ENCODE measurements at places on chromosomes 12 and 14.

DNA sequence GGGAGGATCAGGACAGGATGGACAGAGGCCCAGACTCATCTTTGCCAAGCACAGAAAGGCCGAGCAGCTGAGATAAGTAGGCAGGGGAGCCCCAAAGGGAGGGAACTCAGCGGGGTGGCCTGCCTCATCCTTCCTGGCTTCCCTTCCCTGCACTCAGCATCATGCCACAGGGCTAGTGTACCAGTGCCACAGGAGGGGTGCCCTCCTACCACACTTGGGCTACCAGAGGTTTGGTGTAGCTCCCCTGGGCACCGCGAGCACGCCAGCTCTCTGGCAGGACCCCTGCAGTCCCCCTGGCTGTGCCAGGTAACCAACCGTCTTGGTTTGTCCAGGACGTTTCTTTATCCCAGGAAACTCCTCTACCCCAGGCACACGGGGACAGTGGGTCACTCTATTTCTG lies 123.5 kb downstream of the ESRRB start:
- DNase-seq: no peak

DNA sequence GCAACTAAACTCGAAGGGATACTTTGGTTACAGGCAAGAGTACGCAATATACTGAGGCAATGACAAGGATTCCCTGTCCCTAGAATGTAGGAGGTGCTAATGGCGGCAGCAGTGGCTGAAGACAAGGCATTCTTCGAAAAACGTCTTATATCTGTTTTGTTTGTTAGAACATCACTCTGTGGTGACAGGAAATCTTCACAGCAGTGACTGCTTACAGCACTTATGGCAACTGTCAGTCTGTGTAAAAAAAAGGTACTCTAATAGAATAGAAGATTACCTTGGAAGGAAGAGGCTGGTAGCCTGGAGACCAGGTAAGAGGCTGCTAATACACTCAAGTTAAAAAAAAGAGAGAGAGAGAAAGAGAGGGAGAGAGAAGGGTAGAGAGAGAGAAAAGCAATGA lies 131.7 kb downstream of the ST8SIA1 start:
- DNase-seq: no peak

DNA sequence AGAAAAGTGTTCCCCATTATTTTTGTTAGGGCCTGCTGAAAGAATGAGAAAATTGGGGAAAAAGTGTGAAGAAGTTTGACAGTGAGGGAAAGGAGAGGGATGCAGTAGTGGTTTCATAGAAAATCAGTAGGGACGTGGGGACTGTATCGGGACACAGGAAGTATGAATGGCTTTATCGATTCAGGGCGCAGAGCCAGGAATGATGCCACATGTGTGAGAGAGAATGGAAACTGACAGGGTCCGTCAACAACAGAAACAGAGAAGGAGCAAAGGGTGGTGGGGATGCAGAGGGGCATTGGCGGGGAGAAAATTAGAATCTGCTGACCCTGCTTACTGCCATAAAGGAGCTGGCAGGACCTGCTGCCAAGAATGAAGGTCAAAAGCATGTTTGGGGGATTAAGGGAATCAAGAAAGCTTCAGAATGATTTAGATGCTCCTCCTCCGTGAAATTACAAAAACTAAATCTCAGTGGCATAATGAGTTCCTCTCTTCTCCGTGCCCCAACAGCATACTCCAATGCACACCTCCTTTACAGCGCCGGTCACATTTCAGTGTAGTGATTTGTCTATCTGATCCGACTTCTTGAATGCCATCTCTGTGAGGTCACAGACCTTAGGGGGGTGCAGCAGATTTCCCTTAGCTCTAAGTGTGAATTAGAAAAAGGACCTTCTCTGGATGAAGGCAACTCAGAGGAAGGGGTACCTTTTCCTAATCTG lies 92.6 kb downstream of the EMP1 start:
- DNase-seq: no peak

DNA sequence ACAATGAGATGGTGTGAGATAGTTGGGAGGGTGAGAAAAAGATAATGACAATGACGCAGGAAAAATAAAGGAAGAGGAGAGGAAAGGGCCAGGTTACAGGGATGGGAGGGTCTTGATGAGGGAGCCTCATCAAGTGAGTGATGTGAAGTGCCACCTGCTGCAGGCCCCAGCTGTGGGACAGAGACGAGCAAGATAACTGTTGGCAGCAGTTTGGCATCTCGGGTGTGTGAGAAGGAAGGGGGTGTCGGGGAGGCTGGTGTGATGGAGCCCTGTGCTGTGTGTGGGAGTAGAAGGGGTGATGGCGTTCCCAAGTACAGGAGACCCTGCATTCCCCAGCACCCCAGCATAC lies 11.4 kb upstream of the TAC3 start:
- no peak for DNase-seq

DNA sequence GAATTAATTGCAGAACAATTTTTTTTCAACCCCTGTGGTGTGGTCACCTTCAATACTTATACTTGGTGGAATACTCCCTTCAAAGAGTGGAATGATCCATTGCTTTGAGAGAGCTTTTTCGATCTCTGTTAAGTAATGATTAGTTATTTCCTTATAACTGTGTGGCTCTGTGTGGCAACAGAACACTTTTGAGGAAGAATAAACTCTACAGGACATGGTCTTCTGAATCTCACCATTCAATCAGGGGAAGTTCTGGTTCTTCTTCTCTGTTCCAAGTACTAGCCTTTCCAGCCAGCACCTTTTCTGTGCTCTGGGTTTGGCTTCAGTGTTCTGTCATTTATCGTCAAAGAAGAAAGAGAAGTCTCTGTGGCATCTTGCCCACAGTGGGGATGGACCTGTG lies 369.2 kb downstream of the ZFP36L1 start:
- DNase-seq: peak; percentile 56

- DNase-seq: no peak
These were observed 7.3 kb downstream of the HELB start for GRCh38 chr12:66309606-66310005.

GRCh38 chr12:102797528-102797927 lies 119.5 kb downstream of the PAH start:
- no peak for DNase-seq

- DNase-seq: peak; percentile 65
These were observed 794 bp downstream of the RCOR1 start for GRCh38 chr14:102593061-102593824.

DNA sequence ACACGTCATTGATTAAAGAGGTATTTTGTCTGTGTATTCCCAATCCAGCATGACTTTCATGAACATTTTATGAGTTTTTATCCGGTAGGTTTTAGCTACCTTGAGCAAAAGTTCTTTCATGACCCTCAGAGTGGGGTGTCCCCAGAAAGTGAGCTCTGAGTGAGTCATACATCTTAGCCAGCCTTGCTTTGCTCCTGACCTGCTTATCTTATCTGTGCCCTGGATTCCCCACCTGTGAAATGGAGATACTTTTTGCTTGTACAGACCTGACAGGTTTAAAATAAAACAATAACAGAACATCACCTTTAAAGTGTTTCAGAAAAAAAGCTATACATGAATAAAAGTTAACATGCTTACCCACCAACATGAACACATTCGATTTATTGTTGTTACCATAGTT lies 202.8 kb upstream of the SOX5 start:
- no peak for DNase-seq

DNA sequence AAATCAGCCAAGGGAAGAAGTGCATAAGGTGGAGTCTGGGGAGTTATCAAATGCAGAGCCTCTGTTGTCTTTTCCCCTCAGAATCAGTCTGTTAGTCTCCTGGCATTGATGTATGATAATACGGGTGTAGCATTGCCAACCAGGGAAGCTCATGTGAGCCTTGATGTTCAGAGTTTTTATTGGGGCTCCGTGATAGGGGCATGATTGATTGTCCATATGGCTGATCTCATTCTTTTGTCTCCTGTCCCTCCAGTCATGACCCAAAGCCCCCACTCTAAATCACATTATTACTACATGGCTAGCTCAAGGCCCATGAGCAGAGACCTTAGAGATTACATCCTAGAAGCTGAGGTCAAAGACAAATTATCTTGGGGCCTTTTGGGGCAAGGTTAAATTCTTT lies 140.9 kb downstream of the NUBPL start:
- no peak for DNase-seq

GRCh38 chr12:24864796-24865125 lies 84.1 kb downstream of the BCAT1 start:
- no peak for DNase-seq

- peak; percentile 6 for DNase-seq
These were observed 3.5 kb downstream of the KICS2 start for GRCh38 chr12:64218597-64218996.

DNA sequence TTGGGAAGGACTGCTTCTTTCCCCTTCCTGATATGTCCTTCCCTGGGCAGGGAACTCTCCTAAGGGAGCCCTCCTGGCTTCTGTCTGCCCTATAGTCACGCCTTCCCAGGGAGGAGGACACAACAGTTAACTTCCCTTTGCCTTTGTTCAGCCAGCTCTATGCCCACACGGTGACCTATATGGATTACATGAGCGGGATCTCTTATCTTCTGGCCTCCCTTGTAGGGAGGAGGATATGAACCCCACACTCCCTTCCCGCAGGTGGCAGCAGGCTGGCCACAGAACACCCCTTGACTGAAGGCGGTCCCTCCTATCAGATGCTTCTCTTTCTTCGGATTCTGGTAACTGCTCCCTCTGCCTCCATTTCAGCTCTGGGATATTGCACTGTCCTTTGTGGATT lies 135.6 kb upstream of the MAX start:
- peak; percentile 21 for DNase-seq

- DNase-seq: no peak
These were observed 18.5 kb downstream of the TESC start for GRCh38 chr12:117080661-117081144.

- DNase-seq: peak; percentile 72
These were observed 100.7 kb downstream of the C2CD5 start for GRCh38 chr12:22443379-22444316.

GRCh38 chr12:103456006-103456405 lies 39.8 kb downstream of the C12orf42 start:
- DNase-seq: no peak

- DNase-seq: no peak
These were observed 24.8 kb upstream of the TMEM106C start for GRCh38 chr12:47938594-47938993.

- no peak for DNase-seq
These were observed 221.3 kb downstream of the PIK3C2G start for GRCh38 chr12:18482601-18483120.

DNA sequence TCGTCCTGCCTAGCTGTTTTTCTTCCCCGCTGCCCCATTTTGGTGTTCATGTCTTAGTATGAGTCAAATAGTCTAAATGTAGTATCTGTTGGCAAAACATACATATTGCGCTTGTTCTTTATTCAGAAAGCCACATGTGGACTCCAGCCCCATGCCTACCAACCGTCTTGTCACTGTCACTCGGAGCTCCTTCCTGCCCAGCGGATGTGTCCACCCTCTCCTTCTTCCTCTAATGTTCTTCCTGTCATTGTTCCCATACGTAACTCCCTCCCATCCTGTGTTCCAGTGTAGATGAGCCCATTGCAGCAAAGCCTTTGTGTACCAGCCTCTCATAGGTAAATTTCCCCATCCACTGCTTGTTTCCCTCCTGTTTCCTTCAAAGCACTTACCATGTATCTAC lies 120.5 kb downstream of the TMX1 start:
- no peak for DNase-seq

GRCh38 chr14:47257013-47257412 lies 418.4 kb downstream of the MDGA2 start:
- no peak for DNase-seq

DNA sequence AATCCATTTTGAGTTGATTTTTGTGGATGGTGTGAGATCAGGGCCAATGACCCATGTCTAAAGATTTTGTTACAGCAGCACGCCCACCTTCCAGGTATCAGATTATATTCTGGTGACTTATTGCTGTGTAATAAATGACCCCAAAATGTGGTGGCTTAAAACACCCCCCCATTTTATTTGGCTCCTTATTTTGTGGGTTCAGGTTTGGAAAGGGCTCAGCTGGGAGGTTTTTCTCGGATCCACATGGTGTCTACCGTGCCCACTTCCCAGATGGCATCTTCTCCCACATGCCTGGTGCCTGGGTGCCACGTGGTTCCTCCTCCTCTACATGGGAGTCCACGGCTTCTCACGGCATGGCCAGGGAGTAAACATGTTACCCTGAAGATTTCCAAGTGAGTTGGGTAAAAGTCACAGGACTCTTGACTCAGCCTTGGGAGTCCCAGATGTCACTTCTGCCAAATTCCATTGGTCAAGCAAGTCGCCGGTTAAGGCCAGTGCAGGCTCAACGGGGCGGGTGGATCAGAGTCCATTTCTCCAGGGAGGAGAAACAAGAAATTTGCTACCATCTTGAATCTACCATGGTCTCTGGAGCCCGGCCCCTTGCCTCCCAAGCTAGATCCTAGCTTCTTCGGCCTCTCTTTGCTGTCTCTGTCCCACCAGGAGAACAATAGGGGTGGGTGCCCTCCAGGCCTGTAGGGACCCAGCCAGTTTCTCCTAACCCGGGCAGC lies 214.3 kb downstream of the KIF26A start:
- no peak for DNase-seq

GRCh38 chr14:50920482-50921230 lies 23.6 kb downstream of the PYGL start:
- DNase-seq: no peak

- DNase-seq: peak; percentile 94
These were observed 333.8 kb downstream of the PDZRN4 start for GRCh38 chr12:41521872-41522379.

- no peak for DNase-seq
These were observed 14.8 kb upstream of the CALM1 start for GRCh38 chr14:90381999-90382451.

- no peak for DNase-seq
These were observed 12.9 kb downstream of the PRKCH start for GRCh38 chr14:61334197-61334701.

DNA sequence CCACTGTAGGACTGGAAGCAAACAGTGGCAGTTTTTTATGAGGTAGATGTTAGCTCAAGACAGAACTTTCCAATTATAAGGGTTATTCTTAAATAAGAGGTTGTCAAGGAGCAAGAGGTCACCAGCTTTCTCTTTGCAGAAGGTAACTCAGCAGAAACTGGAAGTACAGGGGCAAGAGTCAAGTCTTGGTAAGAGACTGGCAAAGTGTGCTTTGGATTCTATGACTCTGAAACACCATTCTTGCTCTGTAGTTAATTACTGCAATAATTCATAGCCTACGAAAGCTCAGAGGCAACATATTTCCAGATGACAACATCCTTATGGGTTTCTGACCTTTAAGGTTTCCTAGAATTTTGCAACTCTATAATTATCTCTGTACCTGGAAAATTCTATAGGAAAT lies 51.3 kb downstream of the RMST start:
- DNase-seq: no peak

GRCh38 chr14:21033133-21033698 lies 1.4 kb downstream of the RNASE13 start:
- DNase-seq: peak; percentile 72

DNA sequence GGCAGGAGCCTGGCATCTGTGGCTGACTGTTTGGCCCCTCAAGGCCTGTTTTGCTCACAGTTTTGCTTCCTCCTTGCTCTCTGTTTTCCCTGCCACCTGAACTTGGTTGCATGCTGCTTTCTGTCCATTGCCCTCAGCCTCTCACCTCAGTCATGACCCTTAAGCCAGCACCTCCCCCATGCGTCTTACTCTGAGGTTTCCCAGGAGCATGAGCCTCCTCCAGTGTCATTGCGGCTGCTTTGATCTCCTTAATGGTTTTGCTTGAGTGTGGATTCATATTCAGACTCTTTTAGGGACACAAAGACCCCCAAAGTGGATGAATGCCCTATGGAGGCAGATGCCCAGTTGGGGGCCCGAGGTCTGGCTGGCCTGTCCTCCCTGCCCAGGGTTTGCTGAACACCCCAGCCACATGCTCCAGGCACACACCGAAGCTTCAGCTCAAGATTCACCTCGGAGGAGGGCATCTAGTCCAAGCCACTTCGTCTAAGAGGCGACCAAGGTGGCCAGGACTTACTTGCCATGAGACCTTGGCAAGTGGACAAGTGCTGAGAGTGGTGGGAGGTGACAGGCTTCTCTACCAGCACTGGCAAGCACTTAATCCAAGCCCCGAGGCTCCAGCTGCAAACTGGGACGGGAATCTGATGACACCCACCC lies 95.4 kb upstream of the DIO3 start:
- DNase-seq: no peak
